ENCODE measurements at places on chromosomes 7 and 10. TPM values are rescaled to one million over a fixed set of nuclear protein-coding genes. Genes with fewer than 3 reads are reported as not detected.

DNA sequence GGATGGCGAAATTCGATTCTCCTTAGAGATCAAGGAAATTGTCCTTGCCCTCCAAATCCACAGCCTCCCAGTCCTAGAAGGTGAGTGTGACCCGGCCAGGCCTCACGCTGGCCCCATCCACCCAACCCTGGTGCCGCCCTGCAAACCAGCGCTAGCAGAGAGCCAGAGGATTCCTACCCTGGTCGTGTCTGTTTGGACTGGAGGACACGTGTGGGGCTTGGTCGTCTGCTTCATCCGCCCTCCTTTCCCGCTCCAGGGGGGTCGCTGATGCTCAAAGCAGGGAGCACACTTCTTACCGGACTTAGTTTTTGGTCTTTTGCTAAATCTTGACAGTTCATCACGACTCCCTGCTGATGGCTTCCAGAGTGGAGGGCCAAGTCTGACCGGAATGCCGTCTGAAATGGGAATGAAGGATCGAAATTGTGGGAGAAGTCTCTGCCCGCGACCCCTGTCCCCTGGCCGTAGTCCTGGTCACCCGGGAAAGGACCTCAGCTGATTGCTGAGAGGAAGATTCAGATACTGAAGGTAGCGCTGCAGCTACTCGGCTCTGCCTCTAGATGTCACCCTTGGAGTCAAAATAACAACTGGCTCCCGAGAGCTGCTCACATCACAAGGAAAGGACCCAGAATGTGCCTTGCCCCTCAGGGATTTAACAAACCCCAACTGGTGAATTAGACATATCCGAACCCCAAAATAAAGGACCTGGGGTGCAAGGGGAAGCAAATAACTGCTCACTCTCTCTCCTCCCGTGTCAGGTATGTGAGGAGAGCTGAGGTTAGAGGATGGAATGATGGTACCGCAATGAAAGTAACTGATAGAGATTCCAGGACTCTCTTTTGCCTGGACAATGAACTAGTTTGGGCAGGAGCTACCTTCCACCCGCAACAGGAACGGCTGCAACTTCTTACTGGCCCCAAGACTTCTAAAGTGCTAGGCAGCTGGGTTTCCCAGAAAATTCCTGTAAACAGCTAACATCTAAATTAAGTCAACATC lies 23.5 kb upstream of the ORC5 start:
- no peak overlapping the region for H3K27ac ChIP-seq
- H3K36me3 ChIP-seq = no peaks in the 10 kb centered on the region
- DNase-seq = peak; percentile 40
- H3K27me3 ChIP-seq = peaks cover 26% of the 10 kb centered on the region
- H3K4me3 ChIP-seq = no peak overlapping the region

DNA sequence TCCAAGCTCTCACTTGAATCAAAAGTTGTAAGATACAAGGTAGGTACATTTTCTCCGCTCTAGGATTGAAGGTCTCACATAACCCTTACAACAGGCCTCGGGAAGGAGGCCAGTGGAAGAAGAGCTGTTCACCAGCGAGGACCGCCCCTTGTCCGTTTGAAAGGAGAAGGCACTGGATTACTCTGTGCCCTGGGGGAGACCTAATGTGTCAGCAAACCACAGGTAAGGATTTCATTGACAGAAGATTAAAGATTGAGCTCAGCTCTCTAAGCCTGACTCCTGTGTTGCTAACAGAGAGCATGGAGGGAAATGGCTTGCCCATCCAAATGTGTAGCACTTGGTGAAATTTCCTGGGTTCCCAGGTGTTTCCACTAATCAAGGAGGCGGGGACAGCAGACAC lies 81.2 kb downstream of the SLC16A9 start:
- H3K27me3 ChIP-seq = peaks cover 27% of the 10 kb centered on the region
- peaks cover 3% of the 10 kb centered on the region for H3K4me1 ChIP-seq
- no peak for DNase-seq
- no peak overlapping the region for H3K4me3 ChIP-seq
- H3K27ac ChIP-seq = no peak overlapping the region

- no peaks in the 10 kb centered on the region for H3K36me3 ChIP-seq
- H3K27ac ChIP-seq = no peak overlapping the region
- H3K4me3 ChIP-seq = no peak overlapping the region
- no peaks in the 10 kb centered on the region for H3K4me1 ChIP-seq
Observed at GRCh38 chr10:44660271-44660670, 250.9 kb upstream of the TMEM72 start.

- no peak overlapping the region for H3K4me3 ChIP-seq
- no peak for DNase-seq
- H3K27ac ChIP-seq = no peak overlapping the region
- no peaks in the 10 kb centered on the region for H3K27me3 ChIP-seq
- H3K36me3 ChIP-seq = no peaks in the 10 kb centered on the region
- no peaks in the 10 kb centered on the region for H3K4me1 ChIP-seq
Observed at GRCh38 chr10:108905821-108906220, 1017.5 kb downstream of the XPNPEP1 start.

DNA sequence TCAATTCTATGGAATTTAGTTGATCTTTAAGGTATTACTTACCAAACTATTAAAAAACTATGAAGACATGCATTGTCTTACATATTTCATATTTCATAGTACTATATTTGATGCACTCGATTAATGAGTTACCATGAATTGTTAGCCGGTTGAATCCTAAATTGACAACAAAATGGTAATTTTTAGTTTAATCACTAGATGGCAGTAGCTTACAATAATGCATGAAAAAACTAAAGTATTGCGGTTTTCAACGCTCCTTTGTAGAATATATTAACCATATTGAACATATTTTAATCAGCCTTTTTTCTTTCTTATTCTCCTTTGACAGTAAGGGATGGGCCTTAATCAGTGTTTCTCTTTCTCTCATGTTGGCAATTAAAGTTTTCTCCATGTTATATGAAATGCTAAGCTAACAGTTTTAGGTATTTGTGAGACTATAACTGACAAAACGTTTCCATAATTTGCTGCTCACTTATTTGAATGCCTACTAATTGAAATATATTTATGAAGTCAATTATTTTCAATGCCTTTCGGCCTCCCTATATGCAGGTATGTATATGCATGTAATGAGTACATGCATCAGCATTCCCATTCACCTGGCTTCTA lies 48.5 kb upstream of the ARL4A start:
- H3K4me1 ChIP-seq = peaks cover 26% of the 10 kb centered on the region
- no peaks in the 10 kb centered on the region for H3K27me3 ChIP-seq
- no peak for DNase-seq
- H3K27ac ChIP-seq = no peak overlapping the region

Gene MLXIPL
- total RNA-seq = not detected

Gene IL2RA
- 437 TPM for total RNA-seq

All from activated CD4-positive, alpha-beta memory T cell treated with anti-CD3 and anti-CD28 coated beads, Interleukin-2, amount 10 ng/mL, durations not matched to agents 7 days and 5 days (primary cell).